ENCODE measurements at places on chromosomes 12 and 14.

DNA sequence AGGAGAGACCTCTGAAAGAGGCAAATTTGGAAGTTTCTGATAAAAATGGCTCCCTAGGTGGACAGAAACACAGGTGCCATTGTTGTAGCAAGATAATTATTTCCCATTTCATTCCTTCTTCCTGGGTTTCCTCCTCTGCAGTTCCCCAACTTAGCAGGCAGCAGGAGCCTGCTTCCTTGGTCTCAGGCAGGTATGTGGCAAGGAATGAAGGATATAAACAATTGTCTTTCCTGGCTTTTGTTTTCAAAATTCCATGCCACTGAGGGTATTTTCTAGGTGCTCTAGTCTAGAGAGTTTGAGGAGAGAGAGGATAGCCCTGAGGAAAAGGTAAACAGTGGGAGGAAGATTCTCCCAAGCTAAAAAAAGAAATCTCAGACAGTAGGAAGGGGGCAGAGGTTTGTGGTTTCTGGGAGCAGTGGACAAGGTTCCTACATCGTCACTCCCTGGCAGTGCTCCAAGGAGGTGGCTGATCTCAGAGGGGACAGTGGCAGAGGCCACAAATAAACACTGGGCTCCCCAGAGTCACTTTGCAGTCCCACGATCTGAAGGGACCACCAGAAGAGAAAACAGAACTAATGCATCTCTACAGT, 82.6 kb upstream of the IGF1 start:
- DNase-seq: no peak

- DNase-seq: no peak
These were observed 79.4 kb upstream of the GZMB start for GRCh38 chr14:24713404-24713803.

- DNase-seq: no peak
These were observed at the start of gene A2ML1 for GRCh38 chr12:8822298-8822697. TSS of gene A2ML1 (plus strand) at chr12:8822621. CDS start at chr12:8822652, 31 bp downstream.

GRCh38 chr14:105581551-105582341, 55.4 kb downstream of the TMEM121 start:
- no peak for DNase-seq

DNA sequence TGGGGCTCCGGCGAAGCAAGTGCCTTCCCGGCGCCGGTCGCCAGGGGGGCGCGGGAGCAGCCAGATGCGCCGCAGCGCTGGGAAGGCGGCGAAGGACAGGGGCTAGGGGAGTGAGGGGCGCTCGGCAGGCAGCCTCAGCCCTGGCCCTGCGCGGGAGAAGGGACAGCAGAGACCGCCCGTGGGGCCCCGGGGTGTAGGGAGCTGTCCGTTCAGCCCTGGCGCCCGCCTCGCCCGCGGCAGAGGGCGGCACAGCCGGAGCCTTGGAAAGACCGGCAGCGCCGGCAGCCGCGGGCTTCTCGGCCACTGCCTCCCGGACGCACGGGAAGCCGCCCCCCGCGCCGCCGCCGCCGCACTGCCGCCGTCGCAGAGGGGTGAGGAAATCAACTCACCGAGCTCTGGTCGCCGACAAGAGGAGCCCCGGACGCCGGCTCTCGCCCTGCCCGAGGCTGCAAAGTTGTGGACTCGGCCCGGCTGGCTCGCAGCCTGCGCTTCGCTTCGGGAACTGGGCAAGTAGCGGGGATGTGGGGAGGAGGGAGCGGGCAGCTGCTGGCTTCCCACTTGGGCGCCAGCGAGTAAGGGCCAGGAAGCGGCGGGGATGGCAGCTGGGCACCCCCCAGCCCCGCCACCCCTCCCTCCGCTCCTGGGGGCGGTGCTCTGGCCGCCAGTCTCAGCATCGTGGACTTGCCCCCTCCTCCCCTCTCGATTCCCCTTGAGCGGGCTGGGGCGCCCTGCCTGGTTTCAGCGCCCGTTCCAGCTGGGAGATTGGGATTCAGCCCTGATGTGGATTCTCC, at the start of gene ZDHHC22:
ZDHHC22 (minus strand) TSS at position 578 of the 791 bp plus-strand sequence. CDS start 2,053 bp downstream, outside the sequence.
- DNase-seq: peak; percentile 26

DNA sequence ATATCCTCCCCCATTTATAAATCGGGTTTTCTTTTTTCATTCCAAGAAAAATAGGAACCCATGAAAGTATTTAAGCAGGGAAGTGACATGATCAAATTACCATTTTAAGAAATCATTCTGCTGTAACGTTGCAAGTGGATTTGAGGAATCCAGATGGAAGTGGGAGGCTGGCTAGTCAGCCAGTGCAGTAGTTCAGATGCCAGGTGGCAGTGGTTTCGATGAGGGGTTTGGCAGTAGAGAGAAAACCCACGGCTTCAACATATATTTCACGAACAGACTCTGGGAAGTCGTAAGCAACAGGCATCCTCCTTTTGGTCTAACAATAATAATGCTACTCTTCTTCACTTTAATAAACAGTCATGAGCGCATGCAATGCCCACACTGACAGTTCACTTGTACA, 25.0 kb downstream of the PDZRN4 start:
- no peak for DNase-seq

DNA sequence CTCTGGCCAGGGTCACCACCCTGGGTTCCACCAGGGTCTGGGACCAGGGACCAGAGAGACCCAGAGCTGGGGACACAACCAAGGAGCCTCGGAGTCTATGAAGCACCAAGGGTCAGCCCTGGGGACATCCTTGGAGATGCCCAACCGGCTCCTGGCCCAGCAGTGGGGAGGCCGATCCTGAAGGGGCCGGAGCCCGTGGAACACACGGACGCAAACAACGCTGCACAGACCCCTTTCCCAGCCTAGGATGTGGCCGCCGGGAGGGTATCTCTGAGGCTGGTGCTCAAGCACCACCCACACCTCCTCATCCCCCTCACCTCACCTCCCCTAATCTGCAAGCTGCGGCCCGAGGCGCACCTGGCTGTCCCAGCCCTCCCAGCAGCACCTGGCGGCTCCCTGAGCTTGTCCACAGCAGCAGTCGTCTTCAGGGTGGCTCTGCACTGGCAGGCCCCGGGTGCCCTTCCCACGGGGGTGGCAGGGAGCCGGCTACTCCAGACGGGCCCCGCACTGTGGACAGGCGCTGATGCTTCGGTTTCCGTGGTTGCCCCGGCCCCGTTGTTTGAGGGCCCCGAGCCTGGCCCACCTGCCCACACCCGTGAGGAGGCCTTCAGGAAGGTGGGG, 146.8 kb upstream of the C14orf180 start:
- DNase-seq: no peak

DNA sequence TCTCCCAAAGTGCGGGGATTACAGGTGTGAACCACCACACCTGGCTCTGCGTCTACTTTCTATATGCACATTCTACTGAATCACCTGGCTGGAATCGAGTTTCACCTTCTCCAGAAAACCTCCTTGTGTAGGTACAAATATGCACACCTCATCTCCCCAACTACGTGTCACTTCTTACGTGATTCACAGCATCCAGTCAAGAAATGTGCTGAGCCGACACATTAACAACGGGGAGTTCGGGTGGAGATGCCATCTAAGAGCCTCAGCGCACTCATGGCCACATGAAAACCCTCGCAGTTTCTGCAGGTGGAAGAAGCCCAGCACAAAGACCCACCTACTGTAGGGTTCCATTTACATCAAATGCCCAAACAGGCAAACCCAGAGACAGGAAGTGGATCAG, 29.3 kb downstream of the P2RX2 start:
- DNase-seq: no peak

DNA sequence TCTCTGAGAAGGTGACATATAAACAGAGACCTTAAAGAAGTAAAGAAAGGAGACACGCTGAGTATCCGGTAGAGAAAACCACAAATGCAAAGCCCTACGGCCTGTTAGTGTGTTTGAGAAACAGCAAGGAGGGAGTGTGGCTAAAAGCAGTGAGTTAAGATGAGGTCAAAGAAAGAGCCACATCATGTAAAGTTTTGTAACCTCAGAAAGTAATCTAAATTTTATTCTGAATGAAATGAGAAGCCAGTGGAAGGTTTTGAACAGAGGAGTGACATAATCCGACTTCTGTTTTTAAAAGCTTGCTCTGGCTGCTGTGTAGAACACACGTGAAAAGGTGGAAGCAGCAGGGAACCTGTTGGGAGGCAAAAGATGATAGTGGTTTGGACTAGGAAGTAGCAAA, 32.6 kb downstream of the PPP2R5E start:
- DNase-seq: no peak

DNA sequence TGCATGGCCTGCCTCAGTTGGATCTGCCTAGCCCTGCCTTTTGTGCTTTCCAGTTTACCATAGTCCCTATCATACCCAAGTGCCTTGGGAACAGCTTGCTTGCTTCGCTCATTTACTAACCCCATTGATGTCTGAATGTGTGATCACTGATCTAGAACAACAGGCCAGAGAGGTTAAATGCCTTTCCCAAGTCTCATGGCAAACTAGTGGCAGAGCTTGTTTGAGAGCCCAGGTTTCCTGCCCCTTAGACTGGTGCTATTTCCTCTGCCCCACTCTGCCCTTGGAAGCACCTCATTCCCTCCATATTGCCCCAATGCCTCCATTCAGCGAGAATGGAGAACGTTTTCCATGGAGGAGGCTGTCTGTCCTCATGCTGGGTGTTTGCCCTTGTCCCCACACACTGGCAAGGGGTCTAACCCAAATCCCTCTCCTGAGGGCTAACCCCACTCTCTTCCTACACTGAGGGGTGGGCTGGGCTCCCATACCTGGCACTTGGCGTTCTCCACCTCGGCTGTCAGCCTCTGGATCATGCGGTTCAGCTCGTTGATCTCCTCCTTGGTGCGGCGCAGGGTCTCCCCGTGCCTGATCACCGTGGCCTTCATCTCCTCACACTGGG, 19.8 kb downstream of the KRT7 start:
- no peak for DNase-seq

- DNase-seq: no peak
These were observed 3.0 kb downstream of the WNT1 start for GRCh38 chr12:48980953-48981756.

- DNase-seq: no peak
These were observed 354.4 kb upstream of the FLRT2 start for GRCh38 chr14:85175556-85175955.

DNA sequence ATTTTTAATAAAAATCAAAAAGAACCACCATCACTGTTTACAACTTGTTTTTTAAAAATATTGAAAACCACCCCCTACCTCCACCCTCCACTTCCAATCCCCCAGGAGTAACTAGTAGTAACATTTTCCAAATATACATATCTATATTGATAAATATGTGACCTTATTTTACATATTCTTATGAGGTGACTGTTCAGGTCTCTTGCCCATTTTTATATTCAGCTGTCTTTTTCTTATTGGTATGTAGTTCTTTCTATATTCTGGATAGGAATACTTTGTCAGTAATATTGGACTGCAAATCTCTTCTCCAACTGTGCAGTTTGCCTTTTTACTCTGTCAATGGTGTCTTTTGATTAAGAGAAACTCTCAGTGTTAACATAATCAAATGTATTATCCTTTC, 59.0 kb upstream of the EIF5 start:
- no peak for DNase-seq

DNA sequence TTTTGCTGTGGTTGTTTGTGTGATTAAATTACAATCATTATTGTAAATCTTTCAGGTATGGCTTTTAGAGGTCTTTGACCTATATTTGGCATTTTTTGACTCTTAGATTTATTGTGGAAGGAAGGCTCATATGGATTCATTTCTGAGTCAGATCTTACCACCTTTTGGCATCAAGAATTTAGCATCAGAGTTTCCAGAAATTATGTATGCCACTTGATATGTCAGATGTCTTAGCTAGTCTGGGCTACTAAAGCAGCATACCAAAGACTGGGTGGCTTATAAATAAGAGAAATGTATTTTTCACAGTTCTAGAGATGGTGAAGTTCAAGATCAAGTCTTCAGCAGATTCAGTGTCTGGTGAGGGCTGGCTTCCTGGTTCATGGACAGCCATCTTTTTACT, 129.5 kb upstream of the PZP start:
- no peak for DNase-seq

GRCh38 chr14:25259470-25259869, 209.5 kb upstream of the STXBP6 start:
- DNase-seq: no peak

DNA sequence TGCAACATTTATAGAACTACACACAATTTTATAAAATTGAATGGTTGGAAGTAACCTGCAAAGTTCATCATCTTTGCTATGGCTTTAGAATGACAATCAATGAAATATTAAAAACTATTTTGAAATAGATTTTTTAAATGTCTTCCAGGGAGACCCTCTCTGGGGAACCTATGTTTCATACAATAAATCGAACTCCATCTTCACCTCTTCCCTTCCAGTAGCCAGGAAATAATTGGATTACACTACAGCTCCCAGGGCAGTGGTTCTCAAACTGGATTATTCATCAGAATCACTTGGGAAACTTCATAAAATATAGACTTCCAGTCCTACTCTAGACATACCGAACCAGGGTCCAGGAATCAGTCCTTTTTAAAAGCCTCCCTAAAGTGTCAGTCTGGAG, 328.4 kb downstream of the DUSP6 start:
- DNase-seq: no peak

- DNase-seq: no peak
These were observed 38.6 kb upstream of the LRTM2 start for GRCh38 chr12:1781772-1782171.

- no peak for DNase-seq
These were observed 1.3 kb upstream of the FOXG1 start for GRCh38 chr14:28765169-28765830.

- DNase-seq: peak; percentile 61
These were observed 175.2 kb upstream of the ATP2B1 start for GRCh38 chr12:89883630-89884389.

DNA sequence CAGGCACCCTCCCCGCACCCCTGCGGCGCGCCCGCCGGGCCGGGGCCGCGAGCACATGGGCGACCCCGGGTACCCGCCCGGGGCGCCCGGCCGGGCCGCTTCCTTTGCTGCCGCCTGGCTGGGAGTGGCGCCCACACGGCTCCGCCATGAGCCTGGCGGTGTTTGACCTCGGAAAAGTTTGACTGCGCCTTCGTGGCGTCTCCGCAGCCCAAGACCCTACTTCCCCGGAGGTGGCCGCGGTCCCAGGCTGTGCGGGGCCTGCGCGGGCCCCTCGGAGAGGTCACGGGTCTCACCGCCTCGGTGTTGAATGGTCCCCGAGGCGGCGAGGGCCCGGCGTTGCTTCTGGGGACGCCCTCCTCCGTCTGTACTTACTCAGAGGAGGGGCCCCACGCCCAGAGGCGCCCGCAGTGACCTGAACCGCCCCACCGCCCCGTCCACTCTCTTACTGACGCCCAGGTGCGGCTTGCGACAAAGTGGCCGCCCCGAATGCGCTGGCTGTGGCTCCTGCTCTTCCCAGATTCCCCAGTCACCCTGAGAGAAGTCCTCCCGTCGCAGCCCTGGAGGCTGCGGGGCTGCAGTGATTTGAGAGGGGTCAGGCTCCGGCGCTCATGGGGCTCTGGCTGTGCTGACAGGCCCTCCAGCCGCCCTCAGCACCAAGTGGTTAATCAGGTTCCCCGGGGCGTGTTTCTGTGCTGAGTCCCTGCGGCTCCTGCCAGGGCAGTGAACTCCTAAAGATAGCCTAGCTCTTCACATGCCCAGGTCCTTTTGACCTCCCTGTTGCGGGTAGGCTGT, 5.8 kb downstream of the KMT5A start:
- DNase-seq: no peak

- no peak for DNase-seq
These were observed 9.5 kb downstream of the SLC38A2 start for GRCh38 chr12:46362895-46363581.

DNA sequence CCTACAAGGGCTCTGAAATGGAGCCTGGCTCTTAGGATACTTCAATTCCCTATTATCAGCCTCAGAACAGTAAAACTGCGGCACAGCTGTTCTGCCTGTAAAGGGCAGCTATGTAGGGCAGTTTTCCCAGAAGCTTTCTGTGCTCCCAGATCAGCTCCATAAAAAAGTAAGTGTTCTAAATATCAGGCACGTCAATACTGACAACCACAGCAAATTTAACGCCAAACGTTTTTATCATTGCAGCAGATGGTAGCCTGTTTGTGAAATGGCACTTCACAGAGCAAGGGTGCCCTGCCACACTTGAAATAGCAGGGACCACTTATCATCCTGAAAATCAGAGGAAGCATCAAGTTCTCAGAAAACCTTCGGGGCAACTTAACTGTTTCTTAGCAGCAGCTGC, 54.8 kb upstream of the PTHLH start:
- no peak for DNase-seq
